ENCODE measurements at places on chromosomes 3 and 15.

- peak; percentile 59 for DNase-seq
Measured at GRCh38 chr3:120203016-120203415, 82.0 kb downstream of the GPR156 start.

DNA sequence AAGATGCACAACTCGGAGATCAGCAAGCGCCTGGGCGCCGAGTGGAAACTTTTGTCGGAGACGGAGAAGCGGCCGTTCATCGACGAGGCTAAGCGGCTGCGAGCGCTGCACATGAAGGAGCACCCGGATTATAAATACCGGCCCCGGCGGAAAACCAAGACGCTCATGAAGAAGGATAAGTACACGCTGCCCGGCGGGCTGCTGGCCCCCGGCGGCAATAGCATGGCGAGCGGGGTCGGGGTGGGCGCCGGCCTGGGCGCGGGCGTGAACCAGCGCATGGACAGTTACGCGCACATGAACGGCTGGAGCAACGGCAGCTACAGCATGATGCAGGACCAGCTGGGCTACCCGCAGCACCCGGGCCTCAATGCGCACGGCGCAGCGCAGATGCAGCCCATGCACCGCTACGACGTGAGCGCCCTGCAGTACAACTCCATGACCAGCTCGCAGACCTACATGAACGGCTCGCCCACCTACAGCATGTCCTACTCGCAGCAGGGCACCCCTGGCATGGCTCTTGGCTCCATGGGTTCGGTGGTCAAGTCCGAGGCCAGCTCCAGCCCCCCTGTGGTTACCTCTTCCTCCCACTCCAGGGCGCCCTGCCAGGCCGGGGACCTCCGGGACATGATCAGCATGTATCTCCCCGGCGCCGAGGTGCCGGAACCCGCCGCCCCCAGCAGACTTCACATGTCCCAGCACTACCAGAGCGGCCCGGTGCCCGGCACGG, 991 bp downstream of the SOX2 start:
- DNase-seq: peak; percentile 41

DNA sequence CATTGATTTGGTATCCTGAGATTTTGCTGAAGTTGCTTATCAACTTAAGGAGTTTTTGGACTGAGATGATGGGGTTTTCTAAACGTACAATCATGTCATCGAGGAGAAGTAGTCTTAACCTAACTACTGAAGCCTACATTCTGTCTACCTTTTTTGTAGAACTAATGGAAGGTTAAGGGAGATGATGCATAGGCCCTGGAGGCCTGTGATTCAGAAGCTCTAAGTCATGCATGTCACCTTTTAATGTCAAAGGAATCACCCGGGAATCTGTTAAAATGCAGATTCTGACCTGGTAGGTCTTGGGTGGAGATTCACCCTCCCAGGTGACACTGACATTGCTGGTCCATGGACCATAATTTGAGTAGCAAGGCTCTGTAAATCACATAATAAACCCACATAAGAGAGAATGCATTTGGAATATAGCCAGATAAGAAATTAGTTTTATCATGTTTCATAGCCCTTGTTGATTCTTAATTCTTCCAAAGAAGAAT, 64.9 kb downstream of the GHSR start:
- DNase-seq: no peak

GRCh38 chr3:72319194-72320094, 528.8 kb downstream of the SHQ1 start:
- DNase-seq: peak; percentile 79

- DNase-seq: no peak
Measured at GRCh38 chr3:146544929-146545528, 622 bp upstream of the PLSCR1 start.

Measured in hematopoietic multipotent progenitor cell treated with erythropoietin and hydrocortisone succinate and interleukin-3 and kit ligand, for 4 days (in vitro differentiated cells).